ENCODE measurements at places on chromosomes 5 and 9.

GRCh38 chr5:154647114-154647760 lies 107.9 kb upstream of the LARP1 start:
- no peak for DNase-seq

GRCh38 chr5:43233946-43234345 lies 41.9 kb downstream of the NIM1K start:
- no peak for DNase-seq

DNA sequence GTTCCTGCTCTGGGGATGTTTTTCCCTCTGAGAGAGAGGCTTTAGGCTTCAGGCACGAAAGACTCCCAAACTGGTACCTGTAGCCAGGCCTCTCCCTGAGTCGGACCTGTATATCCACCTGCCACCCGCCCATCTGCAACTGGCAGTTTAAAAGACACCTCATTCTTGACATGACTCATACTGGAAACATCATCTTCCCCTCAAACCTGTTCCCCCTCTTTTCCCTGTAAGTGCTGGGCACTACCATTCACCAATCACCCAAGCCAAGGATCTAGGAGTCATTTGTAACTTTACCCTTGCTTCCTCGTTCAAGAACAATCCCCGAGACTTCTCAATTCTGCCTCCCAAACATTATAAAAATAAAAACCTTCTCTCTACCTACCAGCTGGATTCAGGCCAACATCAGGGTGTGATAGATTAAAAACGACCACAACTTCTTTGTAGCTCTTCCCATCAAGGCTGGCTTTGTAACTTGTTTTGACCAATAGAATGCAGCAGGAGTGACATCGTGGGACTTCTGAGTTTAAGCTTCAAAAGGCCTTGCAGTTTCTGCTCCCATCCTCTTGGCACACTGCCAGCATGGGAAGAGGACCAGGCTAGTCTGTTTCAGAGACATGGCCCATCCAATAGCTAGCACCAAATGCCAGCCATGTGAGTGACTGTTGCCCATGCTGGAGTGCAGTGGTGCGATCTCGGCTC lies 1.8 kb upstream of the WDR31 start:
- DNase-seq: peak; percentile 53

DNA sequence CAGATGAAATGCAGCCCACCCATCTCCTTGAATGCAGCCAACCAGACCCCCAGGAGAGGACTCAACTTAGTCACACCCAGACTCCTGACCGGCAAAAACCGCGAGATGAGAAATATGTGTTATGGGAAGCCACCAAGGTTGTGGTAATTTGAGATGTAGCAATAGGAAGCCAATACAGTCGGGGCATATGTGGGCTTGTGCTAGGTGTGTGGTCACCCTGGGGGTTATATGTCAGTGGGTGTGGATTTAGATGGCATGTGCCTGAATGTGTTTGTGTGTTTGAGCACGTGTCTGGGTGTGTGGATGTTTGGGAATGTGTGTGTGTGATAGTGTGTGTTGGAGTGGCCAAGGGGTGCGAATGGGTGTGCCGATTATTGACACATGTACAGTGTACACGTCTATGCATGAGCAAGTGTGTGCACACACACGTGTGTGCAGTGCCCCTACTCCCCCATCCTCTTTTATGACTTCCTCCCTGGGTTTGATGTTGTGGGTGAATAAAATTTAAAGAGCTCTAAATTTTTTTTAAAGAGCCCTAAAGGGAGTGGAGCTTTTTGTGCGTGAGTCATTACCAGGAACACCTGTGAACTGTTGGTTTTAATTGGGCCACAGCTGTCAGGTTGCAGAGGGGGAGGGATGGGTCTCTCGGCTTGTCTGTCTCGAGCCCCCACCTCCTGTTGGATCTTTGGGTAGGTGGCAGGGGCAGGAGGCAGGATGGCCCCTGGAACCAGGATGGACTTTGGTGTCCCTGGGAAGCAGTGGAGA lies 86.8 kb downstream of the LHX2 start:
- DNase-seq: no peak

- DNase-seq: no peak
Measured at GRCh38 chr5:173781432-173781815, 106.7 kb upstream of the CPEB4 start.

DNA sequence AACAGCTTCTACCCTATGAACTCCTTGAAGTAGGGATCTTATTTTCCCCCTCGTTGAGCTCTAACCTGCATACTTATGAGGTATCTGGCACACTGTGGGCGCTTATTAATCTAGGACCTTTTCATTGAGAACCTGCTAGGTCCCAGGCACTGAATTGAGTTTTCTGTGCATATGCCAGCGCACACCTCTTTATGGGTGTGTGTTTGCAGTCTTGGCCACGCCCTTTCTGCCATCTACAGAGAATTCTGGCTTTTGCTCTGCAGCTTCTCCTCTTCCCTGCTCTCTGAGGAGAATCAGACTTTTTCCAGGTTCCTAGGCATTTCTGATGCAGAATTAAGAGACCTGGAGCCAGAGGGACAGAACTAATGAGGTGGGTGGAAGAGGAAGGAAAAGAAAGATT lies 25.4 kb upstream of the SSBP2 start:
- DNase-seq: no peak

DNA sequence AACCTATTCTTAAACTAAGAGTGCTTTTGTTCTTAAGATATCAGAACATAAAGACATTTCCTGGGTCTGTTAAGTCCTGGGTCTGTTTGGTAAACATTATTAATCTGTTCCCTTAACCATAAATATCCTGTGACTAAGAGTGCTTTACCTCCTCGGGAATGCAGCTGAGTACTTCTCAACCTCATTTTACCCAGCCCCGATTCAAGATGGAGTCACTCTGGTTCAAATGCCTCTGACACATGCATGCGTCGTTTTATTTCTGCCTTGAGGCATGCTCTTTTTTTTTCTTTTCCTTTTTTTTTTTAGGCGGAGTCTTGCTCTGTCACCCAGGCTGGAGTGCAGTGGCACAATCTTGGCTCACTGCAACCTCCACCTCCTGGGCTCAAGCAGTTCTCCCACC lies 39.8 kb upstream of the FBXL17 start:
- DNase-seq: no peak

- no peak for DNase-seq
Measured at GRCh38 chr5:17277907-17278306, 60.5 kb downstream of the BASP1 start.

DNA sequence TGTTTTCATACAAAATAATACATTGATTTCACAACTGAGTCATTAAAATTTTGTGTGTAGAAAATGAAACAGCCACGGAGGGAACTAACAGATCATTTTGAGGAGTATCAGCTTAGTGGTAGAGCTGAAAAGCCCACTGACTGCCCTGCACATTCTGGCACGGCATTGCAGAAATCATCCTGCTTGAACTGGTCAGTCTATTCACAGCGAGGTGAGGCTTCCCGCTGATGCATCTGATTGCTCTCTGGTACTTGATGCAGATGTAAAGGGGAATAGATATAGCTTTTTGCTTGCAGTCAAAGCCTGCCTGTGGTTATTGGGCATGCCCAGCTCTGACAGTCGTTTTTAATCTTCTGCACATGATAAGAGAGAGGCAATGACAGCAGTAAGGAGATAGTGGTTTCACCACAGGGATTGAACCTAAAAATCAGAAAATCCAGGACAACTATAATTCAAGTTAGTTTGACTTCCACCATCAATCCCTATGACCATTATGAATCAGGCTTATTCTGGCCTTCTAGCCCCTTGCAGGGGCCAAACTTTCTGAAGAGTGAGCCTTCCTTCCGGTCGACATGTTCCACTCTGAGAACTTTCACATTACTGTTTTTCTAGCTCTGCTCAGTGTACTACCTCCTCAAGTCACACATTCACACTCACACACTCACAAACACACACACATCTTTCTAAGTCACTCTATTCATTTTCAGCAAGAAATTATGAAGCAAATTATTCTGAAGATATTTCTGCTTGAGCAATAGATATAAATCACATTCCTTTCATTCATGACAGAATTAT lies 782.8 kb upstream of the NUDT12 start:
- no peak for DNase-seq
